ENCODE measurements at places on chromosomes 6 and 20.

DNA sequence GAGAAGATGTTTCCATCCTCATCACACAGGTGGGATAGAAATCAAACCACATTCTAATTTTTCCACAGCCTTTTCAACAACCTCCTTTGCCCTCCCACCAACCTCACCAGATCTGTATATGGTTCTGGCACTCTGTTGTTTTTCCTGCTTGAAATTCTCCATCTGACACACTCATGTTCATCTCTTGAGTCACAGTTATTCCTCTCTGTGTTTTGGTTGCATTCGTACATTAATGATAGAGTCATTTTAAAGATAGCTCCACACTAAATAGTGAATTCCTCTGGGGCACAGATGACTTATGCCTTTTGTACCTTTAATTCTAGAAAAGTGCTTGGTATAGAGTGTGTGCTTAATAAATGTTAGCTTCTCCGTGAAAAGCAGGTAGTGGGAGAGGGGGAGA, 1.4 kb upstream of the GCLC start:
- DNase-seq, result no peak

DNA sequence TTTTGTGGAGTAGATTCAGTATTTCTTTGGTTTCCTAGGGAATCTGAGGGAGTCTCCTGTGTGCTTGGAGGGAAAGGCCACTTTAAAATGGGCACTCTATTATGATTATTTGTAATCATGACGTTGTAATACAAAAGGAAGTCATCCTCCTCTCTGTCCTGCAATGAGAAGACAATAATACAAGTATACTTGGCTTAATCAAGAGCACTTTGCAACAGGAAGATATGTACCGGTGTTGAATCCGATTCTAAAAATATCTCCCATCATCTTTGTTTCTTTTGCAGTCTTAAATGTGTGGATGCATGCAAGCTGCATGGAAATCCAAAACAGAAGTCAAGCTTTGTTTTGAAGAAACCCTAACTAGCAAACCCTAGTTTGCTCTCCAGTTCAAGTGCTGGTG, 94.1 kb upstream of the QKI start:
- no peak for DNase-seq

GRCh38 chr6:5762561-5762968, 244.2 kb downstream of the NRN1 start:
- no peak for DNase-seq

- no peak for DNase-seq
Observed at GRCh38 chr6:6984585-6985366, 123.0 kb upstream of the RREB1 start.

- DNase-seq, result no peak
Observed at GRCh38 chr6:37059344-37060194, 54.1 kb downstream of the FGD2 start.

DNA sequence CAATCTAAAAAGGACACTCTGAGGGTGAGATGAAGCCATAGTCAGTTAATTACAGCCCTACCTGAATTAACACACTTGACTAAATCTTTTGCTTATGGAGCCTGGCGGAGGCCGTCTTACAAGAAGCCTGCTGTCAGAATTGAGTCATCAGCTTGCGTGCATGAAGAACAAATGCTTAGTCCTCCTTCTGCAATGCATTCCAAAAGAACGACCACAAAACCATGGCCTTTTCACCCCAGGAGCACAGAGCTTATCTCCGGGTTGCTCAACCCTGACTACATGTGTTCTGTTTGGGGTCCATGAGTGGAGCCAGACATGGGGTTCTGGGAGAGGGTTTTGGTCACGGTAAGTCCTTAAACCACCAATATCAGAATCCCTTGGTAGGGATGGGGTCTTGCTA, 318.1 kb downstream of the CLIC5 start:
- no peak for DNase-seq

DNA sequence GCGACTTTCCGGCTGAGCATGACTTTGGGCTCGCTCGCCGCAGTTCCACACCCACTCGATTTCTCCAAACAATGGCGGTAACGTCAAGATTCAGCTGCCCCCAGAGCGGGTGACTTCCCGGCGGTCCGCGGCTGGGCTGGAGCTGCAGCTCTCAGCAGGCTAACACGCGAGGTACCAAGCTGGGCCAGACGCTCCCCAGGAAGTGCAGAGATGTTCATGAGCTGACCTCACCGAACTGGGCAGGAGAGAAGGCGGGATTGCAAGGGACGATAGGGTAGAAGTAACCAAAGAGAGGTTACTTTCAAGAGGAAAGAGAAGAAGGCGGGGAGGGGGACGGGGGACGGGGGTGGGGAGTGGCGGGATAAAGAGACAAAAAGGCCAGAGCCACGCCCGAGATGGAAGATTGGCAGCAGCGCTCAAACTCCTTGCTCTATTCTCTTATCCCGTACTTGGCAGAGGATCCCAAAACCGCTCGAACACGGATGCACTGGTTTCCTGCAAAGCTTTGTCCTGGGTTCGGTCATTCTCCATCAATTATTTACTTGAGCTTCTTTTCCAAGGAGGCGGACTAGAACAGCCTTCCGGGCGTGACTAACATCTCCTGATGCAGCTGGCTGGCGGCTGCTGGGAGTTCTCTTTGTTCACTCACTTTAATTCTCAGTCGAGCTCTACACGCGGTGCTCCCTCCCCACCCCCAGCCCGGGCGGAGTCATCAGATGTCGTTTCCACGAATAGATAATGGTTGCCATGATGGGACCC, at the start of gene MTCL3:
Gene MTCL3, minus strand, starts transcription at position 626 of the 759 bp plus-strand sequence.
- no peak for DNase-seq

GRCh38 chr6:116969211-116969863, 92.3 kb downstream of the RFX6 start:
- no peak for DNase-seq

DNA sequence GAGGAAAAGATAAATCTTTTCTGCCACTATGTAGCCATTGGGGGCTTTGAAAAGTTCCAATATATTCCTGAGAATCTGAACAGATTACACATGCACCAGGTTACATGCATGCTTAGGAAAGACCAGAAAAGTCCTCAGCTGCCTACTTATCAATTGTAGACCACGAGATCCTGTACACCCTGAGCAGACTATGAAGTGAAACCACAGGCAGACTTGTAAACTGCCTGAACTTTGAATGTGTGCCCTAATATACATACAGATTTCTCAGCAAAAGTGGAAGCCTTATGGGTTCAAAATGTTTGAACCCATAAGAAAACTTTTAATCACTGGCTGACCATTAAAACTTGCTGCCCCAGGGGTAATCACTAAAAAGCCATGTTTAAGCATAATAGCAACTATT, 273.5 kb upstream of the RUNX2 start:
- DNase-seq, result no peak

DNA sequence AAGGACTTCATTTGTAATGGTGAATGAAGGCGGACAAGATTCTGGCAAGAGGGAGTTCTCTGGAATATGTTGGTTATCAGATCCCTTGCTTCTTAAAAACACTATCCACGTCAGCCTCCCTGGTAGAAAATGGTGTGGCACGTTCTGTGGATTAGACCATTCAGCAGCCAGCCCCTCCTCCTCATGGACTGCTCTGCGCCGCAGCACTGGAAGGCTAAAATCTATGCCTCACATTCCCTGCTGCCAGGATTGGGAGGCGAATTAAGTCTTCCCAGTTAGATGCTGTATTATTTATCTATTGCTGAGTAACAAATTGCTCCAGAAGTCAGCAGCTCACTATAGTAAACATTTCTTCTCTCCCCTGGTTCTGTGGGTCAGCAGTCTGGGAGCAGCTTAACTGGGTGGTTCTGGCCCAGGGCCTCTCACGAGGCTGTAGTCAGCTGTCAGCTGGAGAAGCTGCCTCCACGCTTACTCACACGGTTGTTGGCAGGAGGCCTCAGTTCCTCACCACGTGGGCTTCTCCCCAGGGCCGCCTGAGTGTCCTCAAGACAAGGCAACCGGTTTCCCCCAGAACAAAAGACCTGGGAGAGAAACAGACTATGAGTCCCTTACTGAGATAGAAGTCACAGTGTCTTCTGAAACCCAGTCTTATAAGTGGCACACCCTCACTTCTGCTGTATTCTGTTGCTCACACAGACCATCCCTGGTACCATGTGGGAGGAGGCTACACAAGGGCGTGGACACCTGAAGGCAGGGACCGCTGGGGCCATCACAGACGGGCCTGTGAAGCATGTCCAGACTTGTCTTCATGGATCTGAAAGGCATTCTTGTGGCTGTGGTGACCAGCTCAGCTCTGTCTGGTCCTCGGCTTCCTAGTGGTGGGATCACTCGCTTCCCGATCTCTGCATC, 101.0 kb downstream of the NRN1 start:
- DNase-seq, result no peak

DNA sequence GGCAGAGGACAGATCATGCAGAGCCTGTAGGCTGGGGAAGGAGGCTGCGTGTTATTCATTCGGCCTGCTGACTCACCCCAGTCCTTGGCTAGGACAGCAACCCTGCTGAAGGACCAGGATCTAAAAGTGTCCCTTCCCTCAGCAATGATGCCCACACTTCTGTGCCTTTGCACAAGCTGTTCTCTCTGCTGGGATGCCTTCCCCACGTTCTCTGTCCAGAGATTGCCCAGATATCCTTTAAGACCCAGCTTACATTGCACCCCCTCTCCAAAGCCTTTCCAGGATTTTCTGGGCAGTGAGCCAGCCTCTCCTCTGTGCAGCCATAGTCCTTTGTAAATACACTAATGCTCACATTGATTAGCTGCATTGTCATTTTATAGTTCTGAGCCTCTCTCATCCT, 99.3 kb upstream of the CHD6 start:
- no peak for DNase-seq

- DNase-seq, result no peak
Observed at GRCh38 chr20:1824834-1825233, 70.4 kb upstream of the SIRPA start.

- no peak for DNase-seq
Observed at GRCh38 chr6:106858653-106859092, 115.9 kb downstream of the CD24 start.

DNA sequence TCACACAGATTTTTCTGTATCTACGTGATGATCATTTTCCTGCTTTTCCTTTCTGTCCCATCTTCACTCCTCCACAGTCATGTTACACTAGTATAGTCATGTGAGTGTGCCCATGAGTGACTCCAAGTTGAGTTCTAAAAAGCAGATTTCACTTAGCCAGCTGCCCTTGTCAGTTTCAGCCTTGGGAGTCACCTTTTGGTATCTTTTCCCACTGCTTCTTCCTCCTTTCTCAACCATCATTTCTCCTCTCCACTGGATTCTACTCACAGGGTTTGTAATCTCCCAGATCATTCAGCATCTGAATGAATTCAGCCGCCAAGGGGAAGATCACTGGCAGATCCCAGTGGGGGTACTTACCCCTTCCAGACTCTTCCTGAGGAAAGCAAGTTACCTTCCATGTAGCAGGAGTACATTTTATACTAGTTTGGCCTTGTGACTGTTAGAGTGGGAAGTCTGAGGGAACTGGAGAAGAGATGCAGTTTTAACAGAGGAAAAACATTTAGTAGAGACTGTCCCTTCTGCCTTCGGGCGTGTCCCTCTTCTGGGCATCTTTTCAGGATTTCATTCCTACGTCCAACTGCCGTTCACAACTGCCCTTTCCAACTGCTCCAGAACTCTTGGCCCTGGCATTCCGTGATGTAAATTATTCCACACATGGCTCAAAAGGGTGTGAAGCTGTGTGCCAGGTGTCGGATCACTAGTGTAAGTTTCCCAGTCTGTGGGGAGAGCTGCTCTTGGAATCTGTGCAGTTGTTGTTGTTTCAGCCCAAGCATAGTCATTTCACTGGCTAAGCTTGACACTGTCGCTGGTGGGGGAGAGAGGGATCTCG, 38.9 kb downstream of the BICRAL start:
- DNase-seq, result no peak

DNA sequence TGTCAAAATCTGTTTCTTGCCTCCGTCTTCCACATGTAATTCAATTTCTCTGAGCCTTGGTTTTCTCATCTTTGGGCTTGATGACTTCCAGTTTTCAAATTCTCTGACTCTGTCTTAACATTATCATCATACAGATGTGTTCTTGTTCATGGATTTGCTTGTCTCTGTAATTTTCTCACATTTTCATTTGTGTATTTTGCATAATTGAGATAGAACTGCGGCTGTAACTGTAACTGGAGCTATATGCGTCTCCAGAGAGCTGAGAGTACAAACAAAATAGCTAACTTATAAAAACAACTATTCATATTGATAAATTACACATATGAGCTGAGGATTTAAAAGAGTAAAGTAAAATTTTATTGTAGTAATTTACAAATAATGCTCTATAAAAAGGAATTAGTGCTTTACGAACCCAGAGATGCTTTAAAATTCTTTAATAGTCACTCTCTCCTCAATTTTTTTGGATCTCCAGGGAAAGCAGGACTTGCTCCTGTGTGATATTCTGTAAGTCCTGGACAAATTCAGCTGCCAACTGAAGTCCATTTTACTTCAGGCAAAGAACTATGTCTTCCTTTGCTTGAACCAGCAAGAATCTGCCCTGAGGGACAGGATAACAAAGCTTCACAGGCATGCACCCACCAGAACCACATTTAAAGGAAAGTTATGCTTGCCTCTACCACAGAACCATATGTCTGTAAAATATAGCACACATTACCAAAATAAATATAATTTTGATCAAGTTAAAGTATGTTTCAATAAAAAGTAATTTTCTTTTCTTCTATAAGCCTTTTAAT, 288.3 kb downstream of the KHDC1L start:
- no peak for DNase-seq
